ENCODE measurements at places on chromosomes 11 and 22. TPM values are rescaled to one million over a fixed set of nuclear protein-coding genes. Genes with fewer than 3 reads are reported as not detected.

Gene CD6
- 0.16 TPM for polyA plus RNA-seq

Gene TSPAN18
- not detected for polyA plus RNA-seq

Gene SLCO2B1
- not detected for polyA plus RNA-seq

Gene NRGN
- polyA plus RNA-seq: 11.1 TPM

Gene GP1BB
- 0.28 TPM for polyA plus RNA-seq

Gene PKDREJ
- polyA plus RNA-seq: not detected

Gene MAPK8IP1
- polyA plus RNA-seq: 1.0 TPM

Gene SCGB2A2
- not detected for polyA plus RNA-seq

Gene CRYAB
- 1.0 TPM for polyA plus RNA-seq

Gene CABP7
- not detected for polyA plus RNA-seq

Gene TP53I11
- 45.3 TPM for polyA plus RNA-seq

Gene DERL3
- polyA plus RNA-seq: 3.3 TPM

Gene OR52K1
- not detected for polyA plus RNA-seq

Gene RFPL2
- polyA plus RNA-seq: not detected

Gene BATF2
- polyA plus RNA-seq: 0.36 TPM

Gene LRRC4C
- not detected for polyA plus RNA-seq

Gene TRIM51
- polyA plus RNA-seq: not detected

Gene OR5B3
- not detected for polyA plus RNA-seq

Gene FAM227A
- 0.27 TPM for polyA plus RNA-seq

Gene USH1C
- polyA plus RNA-seq: not detected

Gene POU2F3
- polyA plus RNA-seq: 0.17 TPM

Gene RFPL3
- not detected for polyA plus RNA-seq

All from foreskin keratinocyte (primary cell).